HL-60 (cell line): ENCODE measurements at places on chromosomes 2 and 18.

GRCh38 chr2:230669386-230669950, 43.2 kb upstream of the CAB39 start:
- DNase-seq, result peak; percentile 45

DNA sequence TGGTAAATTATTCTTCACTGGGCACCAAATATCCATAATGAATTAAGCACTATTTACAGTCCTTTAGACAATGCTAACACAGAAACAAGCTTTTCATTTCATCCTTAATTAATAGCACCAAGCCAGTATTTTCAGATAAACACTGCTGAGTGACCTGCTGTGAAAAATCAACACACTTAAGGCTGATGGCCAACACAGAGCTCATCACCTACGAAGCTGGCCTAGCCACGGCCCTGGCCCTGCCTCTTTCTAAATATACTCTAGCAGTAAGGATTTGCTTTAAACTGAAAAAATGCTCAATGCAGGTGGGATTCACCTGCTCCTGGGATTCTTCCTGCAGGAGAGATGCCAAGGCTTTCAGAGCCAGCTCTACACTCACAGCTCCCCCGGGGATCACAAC, 18.4 kb downstream of the CYB5A start:
- no peak for DNase-seq

DNA sequence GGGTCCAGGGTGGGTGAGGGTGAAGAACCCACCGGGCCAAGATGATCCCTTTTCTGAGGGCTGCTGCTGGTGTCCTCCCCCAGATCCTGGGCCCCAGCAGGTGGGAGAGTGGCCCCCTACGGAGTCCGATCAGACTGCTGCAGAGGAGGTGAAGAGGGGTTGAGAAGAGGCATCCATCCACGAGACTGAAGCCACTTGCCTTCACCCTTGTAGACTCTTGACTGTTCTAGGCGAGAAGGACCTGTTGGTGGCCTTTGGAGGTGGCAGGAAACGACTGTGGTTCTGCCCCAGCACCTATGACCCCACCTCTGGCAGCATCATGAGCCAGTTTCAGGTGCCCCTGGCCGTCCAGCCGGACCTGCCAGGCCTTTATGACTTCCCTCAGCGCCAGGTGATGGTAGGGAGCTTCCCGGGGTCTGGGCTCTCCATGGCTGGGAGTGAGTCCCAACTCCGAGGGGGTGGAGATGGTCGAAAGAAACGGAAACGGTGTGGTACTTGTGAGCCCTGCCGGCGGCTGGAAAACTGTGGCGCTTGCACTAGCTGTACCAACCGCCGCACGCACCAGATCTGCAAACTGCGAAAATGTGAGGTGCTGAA, 1.5 kb downstream of the TET3 start:
- DNase-seq, result no peak

DNA sequence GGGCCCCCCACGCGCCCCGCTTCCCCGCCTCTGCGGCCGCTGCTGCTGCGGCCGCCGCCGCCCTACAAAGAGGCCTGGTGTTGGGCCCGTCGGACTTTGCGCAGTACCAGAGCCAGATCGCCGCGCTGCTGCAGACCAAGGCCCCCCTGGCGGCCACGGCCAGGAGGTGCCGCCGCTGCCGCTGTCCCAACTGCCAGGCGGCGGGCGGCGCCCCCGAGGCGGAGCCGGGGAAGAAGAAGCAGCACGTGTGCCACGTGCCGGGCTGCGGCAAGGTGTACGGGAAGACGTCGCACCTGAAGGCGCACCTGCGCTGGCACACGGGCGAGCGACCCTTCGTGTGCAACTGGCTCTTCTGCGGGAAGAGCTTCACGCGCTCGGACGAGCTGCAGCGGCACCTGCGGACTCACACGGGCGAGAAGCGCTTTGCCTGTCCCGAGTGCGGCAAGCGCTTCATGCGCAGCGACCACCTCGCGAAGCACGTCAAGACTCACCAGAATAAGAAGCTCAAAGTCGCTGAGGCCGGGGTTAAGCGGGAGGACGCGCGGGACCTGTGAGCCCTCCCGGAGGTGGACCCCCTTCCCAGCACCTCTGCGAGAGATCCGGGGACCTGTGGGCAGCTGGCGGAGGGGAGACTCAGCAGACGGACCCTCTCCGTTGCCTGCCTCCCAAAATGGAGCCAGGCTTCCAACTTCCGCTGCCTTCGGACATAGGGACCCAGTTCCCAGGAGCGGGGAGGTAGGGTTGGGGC, 1.9 kb downstream of the SP5 start:
- DNase-seq, result no peak

- no peak for DNase-seq
Observed at GRCh38 chr2:30270166-30270565, 38.8 kb downstream of the LBH start.

DNA sequence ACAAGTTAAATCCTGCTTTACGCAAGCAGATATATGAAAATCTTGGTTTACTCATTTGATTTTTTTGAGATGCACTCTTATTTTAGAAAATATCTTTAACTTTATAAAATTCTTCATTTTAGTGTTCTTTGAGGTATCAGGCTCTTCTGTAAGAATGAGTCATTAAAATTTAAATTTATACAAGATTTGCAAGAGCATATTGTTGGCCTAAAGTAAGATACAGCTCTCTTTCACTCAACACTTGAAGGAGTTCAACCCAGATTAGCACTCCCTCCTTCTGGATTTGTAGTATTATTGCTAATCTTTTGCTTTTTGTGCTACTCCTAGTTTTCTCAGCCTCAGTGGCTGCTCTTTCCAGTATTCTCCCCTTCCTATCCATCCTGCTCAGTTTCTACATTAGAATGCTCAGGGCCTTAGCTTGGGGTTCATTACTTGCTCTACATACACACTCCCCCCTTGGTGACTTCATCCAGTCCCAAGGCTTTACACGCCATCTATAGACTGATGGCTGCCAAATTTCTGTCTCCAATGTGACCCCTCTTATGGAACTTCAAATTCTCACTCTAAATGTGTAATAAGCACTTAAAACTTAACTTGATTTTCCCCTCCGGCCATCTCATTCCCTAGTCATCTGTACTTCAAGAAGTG, 425.3 kb upstream of the FANCL start:
- no peak for DNase-seq

DNA sequence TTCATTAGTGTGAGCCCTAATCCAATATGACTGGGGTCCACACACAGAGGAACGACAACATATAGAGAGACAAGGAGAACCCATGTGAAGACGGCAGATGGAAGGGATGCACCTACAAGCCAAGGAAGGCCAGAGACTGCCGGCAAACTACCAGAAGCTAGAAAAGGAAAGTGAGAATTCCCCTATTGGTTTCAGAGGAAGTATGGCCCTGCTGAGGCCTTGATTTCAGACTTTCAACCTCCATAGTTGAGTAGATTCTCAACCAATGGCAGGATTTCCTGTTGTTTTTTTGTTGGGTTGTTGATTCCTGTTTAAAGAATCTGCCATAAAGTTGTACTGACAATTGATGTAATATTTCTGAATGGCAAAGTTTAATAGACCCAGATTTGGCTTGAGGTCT, 241.5 kb downstream of the SATB2 start:
- DNase-seq, result no peak

DNA sequence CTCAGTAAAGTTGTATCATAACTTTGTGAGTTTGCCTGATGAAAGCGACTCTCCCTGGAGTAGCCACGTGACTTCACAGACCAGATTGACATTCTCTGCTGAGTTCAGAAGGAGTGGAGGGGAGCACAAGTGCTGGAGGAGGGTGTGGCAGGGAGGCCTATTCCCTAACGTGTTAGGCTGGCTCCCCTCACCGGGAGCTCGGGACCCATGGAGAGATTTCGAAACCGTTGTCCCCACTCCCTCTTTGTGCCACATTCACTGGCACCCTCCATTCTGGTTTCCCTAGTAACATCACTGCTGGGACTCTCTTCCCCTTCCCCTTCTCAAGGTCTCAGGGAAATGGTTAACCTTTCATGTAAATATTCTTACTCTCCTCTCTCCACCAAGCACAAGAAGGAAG, 279.9 kb downstream of the ALPK2 start:
- no peak for DNase-seq

DNA sequence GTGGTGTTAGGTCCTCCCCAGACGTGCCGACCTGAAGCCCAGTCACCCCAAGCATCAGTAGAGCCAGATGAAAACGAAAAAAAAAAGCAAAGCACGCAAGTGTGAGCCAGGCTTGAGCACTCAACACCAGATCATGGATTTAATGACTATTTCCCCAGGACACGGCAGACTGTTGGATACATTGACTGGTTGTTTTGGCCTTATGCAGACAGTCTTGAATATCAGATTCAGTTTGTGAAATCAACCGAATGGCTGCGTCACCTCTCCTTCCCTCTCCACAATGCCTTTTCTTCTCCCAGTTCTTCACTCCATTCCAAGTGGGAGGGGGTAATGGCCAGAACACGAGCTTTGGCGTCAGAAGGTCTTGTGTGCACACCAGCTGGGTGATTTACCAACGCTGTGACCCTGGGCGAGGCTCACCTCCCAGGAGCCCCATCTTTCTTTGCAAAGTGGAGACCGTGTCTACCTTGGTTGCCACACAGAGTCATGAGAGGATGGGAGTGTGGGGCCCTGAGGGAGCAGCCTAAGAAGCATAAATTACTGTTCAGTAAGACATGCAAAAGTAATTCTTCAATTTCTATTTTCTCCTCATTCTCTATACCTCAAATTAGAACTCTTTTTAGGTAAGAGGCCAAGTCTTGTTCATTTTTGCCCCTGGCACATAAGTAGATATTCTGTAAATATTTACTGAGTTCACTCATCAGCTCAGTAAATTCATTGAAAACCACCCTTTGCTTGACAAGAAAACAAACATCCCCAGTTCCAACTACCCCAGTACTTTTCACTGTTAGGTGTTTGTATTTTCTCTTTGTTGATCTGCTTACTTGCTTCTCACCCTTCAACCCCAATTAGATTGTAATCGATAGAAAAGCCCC, 181.1 kb upstream of the COPS8 start:
- no peak for DNase-seq

- DNase-seq, result no peak
Observed at GRCh38 chr2:143282684-143283083, 153.5 kb downstream of the ARHGAP15 start.

DNA sequence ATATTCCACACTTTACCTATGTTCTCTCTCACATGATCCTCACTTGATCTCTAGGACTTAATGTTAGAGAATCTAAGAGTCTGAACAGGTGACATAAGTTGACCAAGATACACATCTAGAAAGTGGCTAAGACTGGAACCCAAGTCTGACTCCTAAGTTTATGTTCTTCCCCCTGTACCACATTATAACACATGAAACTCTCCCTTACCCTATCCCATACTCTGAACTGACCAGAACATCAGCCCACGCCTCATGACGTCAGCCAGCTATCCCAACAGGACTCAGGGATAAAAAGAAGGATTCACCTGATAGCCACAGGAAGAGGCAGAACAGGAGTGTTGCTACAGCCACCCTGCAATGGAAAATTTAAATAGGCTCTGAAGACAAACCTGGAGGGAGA, 392.2 kb downstream of the ZEB2 start:
- no peak for DNase-seq

DNA sequence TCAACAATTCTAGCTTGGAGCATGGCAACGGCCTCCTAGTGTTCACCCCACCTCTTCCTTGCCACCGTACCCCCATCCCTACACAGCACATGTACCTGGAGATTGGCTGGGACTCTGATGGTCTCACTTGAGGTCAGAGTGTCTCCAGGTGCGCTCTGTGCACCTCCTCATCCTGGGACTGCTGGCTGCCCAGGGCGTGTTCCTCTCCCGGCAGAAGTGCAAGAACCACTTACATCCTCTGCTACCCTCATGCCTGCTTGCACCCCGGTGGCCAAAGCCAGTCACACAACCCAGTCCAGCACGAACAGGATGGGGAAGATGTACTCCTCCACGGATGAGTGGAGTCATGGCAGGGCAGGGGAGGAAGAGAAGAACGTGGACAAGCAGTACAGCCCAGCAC, 151.5 kb downstream of the ASB1 start:
- DNase-seq, result no peak

DNA sequence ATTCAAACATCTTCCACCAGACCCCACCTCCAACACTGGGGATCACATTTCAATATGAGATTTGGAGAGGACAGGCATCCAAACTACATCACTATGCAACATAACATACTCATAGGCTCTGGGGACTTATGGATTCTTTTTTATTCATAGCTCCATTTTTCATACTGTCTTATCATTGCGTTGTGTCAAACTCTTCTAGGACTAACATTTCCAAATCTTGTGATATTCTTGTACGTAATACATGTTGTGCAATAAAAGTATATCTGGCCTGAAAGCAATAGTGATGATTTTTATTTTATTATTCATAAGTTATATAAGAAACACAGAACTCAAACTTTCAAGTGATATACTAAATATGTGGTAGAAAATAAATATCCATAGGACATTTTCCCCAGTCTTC, 60.6 kb upstream of the ACTR3 start:
- no peak for DNase-seq

- no peak for DNase-seq
Observed at GRCh38 chr2:149033716-149034115, 4.8 kb upstream of the LYPD6B start.

- no peak for DNase-seq
Observed at GRCh38 chr2:208827549-208828221, 421.1 kb downstream of the PTH2R start.

DNA sequence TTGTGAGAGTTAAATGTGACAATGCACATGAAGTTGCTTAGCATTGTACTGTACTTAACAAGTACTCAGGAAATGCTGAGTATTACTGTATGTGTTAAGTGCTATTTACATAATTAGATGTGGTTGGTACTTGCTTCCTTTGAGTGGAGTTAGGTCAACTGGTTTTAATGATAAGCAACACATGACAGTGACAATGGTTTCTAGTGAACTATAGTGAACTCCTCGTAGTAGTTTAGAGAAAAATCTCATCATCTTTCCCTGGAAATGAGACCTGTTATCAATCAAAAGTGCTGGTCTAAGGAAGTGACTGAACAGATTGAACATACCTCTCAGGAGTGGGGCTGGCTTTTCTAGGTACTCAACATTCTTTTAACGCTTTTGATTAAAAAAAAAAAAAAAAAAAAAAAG, 29.2 kb upstream of the ZDBF2 start:
- DNase-seq, result no peak

GRCh38 chr18:11271954-11272353, 122.6 kb upstream of the PIEZO2 start:
- DNase-seq, result no peak

- DNase-seq, result no peak
Observed at GRCh38 chr18:3547891-3548615, 98.1 kb downstream of the TGIF1 start.

DNA sequence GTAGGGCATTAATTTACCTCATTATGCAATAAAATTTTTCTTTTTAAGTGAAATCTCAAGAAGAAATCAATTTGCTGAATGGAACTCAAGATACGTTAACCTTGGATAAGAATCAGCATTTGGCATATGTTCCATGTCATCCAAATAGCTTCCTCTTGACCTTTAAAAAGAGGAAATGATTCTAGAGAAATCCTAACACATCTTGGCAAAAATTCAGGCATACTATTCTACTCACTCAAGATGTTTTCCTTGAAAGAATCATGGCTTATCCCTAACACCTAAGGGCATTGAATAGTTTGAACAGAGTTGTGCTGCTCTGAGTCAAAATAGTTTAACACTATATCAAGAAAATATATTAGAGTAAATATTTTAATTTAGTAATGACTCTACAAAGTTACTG, 678.0 kb downstream of the EPHA4 start:
- DNase-seq, result no peak
